ENCODE measurements at places on chromosomes 2 and 18. TPM values are rescaled to one million over a fixed set of nuclear protein-coding genes. Genes with fewer than 3 reads are reported as not detected.

CYS1 gene
- total RNA-seq = 1.2 TPM

GAREM1 gene
- 12.8 TPM for total RNA-seq

REEP1 gene
- 4.7 TPM for total RNA-seq

HOXD4 gene
- 11.4 TPM for total RNA-seq

ADGRF3 gene
- 0.36 TPM for total RNA-seq

POTEF gene
- 0.29 TPM for total RNA-seq

DSG4 gene
- not detected for total RNA-seq

DNA sequence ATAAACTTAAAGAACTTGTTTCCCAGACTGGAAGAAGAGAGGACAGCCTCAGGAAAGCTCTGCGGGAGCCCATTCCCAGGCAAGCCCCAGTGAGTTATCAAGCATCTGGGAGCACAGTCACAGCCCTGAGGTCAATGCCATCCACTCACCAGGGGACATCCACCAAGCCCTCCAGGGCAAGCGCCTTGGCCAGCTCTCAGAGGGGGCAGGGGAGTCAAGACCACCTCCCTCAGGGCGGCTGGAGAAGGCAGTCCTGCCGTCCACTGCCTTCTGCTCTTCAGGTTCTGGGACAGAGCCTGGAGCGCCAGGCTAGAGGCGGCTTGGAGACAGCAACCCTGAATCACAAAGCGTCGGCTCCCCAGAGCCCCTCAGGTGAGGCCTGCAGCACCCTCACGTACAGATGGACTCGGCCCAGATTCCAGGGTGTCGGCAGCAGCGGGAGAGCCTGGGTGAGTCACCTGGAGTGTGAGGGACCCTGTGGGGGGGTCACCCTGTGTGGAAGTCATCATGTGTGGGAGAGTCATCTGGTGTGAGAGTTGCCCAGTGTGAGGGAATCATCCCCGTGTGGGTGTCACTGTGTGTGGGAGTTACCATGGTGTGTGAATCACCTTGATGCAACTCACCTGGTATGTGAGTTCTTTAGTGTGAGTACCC, 100.9 kb upstream of the TEX51 start:
- no peak for ATAC-seq

DNA sequence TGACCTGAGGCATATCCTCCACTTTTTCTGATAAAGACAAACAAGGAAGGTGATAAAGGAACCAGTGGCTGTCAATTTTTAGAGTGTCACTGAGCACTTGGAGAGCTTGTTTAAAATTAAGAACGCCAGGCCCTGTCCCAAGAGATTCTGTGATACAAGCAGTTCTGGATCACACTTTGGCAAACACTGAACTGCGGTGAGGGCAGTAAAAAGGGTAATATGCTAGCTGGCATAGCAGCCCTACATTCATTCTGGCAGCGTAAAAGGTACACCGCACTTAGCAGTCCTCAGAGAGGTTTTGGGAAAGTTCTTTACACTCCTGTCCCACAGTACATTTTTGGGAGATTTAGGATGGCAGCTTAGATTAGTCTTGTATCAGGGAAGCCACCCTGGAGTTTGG, 101.3 kb upstream of the CCDC150 start:
- ATAC-seq = no peak

GRCh38 chr2:169765523-169765922, 31.9 kb downstream of the KLHL23 start:
- ATAC-seq = no peak

- no peak for ATAC-seq
These were observed 11.8 kb downstream of the DAPL1 start for GRCh38 chr2:158806941-158807340.

DNA sequence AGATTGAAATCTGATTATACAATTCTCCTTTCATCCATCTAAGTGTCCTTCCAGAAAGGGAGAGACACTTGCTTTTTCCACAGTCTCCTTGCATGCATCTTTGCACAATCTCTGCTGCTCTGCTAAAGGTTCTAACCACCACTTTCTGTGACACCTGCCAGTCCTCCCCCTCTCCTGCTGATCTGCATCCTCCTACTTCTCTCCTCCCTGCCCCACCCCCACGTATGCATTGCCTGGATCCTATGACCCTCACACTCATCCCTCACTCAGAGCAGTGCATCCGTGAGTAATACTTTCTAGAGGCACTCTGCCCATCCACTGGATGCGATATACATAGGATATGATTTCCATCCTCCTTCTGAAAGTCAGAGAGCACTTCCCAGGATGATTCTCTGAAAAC, 27.7 kb upstream of the TRAPPC8 start:
- ATAC-seq = no peak

GRCh38 chr18:812376-813171, 532 bp upstream of the YES1 start:
- ATAC-seq = peak; percentile 78

- no peak for ATAC-seq
These were observed 15.2 kb upstream of the PLEKHM3 start for GRCh38 chr2:208040199-208041171.

DNA sequence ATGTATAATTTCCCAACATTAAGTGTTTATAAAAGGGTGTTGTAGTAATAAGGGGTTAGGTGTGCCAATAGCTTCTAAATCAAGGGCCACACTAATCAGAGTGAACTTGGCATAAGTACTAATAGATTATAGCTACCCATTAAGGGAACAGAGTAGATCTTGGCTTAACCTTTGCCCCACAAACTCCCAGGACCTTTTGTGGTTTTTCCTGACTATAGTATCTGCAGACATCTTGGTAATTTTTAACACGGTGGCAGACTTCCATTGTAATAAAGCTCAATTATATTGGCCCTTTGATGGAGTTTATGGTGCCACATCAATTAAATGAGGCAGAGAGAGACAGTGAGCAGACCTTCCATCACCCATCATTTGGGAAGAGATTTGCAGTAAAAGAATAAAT, 358.5 kb upstream of the HNRNPA3 start:
- ATAC-seq = no peak

DNA sequence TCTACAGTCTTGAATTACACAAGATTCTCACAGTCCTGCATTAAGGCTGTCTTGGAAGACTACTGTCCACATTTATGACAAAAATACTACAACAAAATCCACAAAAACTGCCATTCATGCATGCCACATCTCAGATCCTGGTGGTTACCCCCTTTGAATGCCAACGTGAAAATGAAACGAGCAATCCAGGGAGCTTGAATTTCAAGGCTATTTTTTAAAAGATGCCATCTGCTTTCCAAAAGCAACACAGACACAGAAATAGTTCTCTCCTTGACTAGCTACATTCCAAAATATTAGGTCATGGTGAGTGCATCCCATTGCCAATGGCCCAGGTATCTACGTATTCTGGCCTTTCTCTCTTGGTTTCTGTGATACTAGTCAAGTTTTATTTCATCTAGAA, 36.3 kb downstream of the IRS1 start:
- no peak for ATAC-seq

GRCh38 chr2:96264656-96265348, 995 bp downstream of the TMEM127 start:
- ATAC-seq = peak; percentile 1

- ATAC-seq = no peak
These were observed 31.3 kb downstream of the SP140 start for GRCh38 chr2:230256733-230257332.

DNA sequence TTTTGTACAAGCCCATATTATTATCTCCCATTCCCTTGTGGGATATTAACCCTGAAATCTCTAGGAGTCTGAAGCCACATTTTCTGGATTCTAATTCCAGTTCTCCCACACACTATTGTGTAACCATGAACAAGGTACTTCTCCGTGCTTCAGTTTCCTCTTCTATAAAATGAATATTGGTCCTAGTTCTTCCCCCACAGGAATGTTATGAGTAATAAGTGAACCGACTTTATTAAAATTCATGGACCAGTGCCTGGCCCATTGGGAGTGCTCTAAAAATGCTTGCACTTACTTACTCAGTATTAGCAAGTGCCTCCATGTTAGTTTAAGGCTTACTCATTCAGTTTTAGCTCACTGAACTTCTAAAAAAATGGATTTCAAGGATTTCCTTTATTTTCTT, 1.4 kb upstream of the ACMSD start:
- ATAC-seq = no peak

- ATAC-seq = no peak
These were observed 92.5 kb downstream of the EPB41L5 start for GRCh38 chr2:120105360-120105759.

DNA sequence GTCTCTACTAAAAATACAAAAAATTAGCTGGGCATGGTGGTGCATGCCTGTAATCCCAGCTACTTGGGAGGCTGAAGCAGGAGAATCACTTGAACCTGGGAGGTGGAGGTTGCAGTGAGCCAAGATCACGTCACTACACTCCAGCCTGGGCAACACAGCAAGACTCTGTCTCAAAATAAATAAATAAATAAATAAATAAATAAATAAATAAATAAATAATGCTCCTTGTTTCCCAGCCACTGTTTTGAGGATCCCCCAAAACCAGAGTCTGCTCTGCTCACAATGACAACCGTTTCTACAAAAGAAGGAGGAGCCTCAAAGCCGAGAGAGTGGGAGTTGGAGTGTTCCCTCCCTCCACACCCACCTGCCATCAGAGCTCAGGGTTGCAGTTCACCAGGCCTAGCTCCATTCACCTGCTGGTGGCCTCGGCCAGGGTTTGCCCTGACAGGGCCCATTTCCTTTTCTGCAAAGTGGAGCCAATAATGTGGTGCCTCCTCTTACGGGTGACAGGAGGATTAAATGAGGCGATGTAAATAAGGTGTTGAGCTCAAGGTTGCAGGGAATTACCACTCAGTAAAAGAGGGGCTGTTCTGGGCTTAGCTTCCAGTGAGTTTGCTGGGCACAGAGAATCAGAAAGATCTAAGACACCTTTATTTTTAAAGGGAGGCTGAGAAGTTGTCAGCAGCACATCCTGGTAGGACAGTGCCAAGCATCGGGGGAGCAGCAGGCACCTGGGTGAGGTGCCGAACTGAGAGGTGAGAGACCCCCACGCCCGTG, 25.5 kb downstream of the CRACDL start:
- no peak for ATAC-seq

DNA sequence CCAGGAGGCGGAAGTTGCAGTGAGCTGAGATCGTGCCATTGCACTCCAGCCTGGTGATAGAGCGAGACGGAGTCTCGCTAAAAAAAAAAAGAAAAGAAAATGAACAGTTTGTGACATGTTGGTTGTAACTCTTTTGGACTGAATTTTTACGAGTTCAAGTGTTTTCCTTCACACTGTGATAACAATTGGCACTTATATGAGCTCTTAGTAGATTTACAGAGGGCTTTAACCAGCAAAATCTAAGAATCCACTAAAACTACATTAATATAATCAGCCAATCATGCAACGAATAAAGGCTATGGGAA, 2.1 kb upstream of the GEMIN6 start:
- ATAC-seq = no peak

DNA sequence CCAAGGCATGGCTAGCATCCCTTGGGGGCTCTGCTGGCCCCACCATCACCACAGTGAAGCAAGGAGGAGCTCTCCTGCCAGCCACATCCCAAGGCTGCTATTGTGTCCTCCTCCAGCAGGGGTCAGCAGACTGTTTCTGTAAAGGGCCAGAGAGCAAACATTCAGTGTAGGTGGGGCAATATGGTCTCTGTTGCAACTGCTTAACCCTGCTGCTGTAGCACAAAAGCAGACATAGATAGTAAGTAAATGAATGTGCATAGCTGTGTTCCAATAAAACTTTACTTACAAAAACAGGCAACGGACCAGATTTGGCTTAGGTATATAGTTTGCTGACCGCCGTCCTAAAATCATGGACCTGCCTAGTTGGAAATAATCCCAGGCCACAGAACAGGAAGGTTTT, 36.4 kb upstream of the ZBTB7C start:
- no peak for ATAC-seq

- ATAC-seq = no peak
These were observed 19.6 kb upstream of the CREB1 start for GRCh38 chr2:207510148-207510547.

GRCh38 chr2:223108351-223109050, 56.5 kb downstream of the KCNE4 start:
- ATAC-seq = peak; percentile 79

GRCh38 chr2:46216213-46216612, 81.0 kb upstream of the EPAS1 start:
- ATAC-seq = no peak

DNA sequence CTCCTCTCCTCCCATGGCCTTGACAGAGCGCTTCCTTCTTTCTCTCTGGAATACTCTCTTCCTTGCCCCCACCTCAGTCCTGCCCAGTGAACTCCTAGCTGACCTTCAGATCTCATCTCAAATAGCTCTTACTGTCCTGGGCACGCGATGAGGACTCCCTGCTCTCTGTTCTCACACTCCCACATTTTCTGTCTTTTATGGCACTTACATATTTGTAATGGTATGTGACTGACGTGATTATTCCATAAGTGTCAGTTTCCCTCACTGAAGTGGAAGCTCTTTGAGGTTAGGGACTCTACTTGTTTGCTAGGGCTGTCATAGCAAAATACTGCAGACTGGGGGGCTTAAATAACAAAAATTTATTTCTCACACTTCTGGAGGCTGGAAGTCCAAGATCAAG, 1.7 kb upstream of the DYSF start:
- ATAC-seq = no peak

- no peak for ATAC-seq
These were observed 29.9 kb downstream of the MTERF4 start for GRCh38 chr2:241072151-241072550.

DNA sequence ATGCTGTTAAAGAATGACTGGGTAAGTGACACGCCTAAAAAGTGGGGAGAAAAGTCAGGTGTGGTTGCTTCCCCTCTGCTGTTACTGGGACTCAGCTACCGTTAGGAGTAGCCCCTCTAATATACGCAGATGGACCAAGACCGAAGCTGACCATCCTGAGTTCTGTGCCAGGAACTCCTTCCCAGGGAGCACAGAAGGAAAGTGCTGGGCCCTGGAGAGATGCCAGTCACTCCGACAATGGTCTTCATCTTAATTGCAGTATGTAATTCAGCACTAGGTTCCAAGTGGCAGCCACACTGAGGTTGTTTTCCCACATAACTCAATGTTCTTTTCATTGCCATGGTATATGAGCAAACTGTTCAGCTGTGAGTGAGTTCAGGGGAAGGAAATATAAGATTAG, 19.6 kb upstream of the TMEM200C start:
- ATAC-seq = no peak

DNA sequence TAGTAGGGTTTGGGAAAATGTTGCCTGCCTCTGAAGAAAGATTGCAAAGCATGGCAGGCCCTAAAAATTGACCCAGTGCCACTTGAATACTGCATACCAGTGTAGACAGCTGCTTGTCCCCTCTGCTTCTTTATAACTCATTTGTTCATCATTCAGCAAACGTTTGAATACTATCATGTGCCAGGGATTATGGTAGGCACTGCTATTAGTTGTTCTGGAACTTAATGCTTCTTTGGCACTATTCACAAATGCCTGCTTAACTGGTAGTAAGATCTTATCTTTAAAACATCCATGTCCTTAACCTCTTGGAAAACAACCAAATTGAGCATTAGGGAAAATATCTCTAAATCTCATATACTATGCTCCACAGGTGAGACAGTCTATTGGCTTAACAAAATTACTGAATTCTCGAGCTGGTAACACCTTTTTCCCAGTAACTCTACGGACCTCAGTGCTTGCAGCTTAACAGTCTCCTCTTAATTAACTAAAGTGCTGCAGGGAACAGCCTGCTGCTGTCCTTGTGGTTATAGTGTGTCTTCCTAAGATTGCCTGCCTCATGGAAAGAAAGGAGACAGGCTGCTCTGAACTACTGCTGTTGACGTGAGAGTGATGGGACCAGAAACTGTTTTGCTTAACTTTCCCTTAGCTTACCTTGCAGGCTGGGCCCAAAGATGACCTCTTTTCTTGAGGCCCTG, 93.2 kb downstream of the MIB1 start:
- no peak for ATAC-seq

GRCh38 chr18:57797209-57797651, 5.9 kb downstream of the ATP8B1 start:
- ATAC-seq = peak; percentile 52

Measured in motor neuron (in vitro differentiated cells).